ENCODE measurements at places on chromosomes 6 and 20.

GRCh38 chr6:18447552-18447951 lies 60.4 kb downstream of the RNF144B start:
- no peak for DNase-seq

DNA sequence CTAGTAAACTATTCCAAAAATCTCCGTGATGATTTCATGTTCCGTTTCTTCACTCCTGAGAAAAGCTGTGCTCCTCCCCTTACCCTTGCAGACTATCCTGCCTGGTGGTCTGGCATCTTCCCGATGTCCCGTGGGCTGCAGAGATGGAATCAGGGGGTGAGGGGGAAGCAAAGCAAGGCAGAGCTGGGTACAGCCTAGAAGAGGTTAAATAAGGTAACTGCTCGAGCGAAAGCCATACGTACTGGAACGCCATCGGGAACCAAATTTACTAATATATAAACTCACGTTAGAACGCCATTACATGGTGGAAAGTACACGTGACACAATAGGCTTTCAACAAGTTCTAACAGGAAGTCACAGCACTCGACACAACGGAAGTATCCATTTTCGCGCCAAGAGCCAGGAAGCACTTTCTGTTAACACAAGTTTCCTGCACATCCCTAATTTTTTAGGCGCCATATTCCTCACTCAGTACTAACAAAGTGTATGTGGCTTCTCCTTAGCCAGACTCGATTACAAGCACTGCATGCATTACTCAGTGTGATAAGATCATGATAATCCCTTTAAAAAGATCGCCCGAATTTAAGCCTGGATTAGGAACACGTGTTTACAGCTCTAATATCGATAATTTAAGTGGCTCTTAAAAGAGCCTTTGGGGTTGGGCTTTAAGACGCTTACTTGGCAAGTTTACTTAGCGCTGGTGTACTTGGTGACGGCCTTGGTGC lies 101.6 kb upstream of the PRSS16 start:
- DNase-seq = peak; percentile 73

DNA sequence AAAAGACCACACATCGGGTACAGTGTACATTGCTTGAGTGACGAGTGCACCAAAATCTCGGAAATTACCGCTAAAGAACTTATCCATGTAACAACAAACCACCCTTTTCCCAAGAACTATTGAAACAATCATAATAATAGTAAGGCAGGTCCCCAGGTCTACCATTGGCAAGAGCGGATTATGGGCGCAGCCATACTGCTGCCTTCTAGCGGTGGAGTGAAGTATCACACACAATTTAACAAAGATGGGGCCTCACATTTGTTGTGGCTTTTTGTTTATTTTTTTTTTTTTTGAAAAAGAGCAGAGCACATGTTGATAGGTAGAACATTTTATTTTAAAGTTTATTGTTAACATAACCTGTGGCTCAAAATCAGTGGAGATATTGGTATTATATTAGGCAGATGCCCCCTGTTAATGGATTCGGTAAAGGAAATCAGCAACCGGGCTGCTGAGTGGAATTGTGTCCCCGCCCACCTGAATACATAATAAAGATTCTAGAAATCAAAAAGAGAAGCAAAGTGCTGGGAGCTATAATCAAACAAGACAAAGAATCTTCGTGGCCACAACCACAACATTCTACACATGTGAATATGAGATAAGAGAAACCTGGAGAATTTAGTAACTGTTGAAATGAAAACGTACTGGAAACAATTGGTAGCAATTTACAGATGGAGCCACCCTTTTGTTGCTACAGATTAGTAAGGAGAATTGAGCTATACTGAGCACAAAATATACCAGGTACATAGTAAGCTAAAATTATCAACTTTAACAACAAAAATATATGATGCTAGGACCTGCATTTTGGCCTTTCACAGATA lies 94.2 kb upstream of the EXOC2 start:
- no peak for DNase-seq

DNA sequence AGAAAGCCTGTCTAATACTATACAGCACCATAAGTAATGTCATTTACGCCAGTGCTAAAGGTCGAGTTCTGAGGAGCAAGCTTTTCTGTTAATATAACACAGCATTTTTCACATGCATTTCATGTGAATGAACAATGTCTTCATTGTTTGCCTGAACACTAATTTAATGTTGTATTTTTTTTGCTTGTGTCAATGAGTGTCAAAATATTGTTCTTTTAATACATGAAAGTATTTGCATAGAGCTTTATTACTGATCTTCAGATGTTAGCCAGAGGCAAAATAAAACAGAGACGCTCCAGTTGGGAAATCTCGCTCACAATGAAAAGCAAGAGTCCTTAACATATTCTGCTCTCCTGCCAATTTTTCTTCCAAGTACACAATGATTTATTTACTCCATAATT lies 151.8 kb downstream of the FOXC1 start:
- DNase-seq = no peak

- DNase-seq = no peak
Measured at GRCh38 chr6:122033564-122034181, 365.8 kb upstream of the HSF2 start.

GRCh38 chr6:152637296-152638047 lies at the start of gene SYNE1:
SYNE1 (minus strand) TSS chr6:152637362; CDS start chr6:152628331, 9,031 bp downstream.
- no peak for DNase-seq

- DNase-seq = no peak
Measured at GRCh38 chr6:149896491-149896890, 1.4 kb downstream of the RAET1E start.

DNA sequence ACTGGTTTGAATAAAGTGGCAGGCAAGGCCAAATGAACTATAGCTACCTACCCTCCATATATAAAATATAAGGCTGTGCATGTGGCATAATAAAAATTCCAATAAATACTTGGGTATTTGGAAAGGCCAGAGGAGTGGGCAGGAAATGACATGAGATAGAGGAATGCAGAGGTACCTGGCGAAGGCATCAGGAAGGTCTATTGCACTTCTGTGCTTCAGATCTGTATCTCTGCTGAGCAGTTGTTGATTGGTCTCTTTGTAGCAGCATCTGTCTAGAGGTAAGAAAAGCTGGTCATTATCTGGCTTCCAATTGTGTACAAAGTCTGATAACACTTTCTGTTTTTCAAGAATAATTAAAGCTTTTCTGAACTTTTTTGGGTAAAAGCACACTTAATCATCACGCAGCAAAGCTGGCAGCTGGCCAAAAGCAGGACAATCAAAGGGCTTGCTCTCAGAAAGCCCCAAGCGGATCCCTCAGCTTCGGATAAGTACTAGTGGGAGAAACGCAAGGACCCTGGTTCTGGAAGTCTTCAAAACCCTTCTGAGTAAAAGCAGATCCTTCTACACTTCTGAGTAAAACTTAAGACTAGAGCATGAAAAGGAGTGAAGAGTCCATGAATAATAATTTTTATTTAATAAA lies 120.1 kb upstream of the TCF21 start:
- DNase-seq = no peak

Data from stimulated activated naive CD8-positive, alpha-beta T cell treated with anti-CD3 and anti-CD28 coated beads, Interleukin-15, amount 100 ng/mL, for 72 hours (primary cell).